Stimulated activated CD8-positive, alpha-beta memory T cell treated with anti-CD3 and anti-CD28 coated beads, Interleukin-7, amount 100 ng/mL, for 1 hour (primary cell): ENCODE measurements at places on chromosomes 5 and 9.

DNA sequence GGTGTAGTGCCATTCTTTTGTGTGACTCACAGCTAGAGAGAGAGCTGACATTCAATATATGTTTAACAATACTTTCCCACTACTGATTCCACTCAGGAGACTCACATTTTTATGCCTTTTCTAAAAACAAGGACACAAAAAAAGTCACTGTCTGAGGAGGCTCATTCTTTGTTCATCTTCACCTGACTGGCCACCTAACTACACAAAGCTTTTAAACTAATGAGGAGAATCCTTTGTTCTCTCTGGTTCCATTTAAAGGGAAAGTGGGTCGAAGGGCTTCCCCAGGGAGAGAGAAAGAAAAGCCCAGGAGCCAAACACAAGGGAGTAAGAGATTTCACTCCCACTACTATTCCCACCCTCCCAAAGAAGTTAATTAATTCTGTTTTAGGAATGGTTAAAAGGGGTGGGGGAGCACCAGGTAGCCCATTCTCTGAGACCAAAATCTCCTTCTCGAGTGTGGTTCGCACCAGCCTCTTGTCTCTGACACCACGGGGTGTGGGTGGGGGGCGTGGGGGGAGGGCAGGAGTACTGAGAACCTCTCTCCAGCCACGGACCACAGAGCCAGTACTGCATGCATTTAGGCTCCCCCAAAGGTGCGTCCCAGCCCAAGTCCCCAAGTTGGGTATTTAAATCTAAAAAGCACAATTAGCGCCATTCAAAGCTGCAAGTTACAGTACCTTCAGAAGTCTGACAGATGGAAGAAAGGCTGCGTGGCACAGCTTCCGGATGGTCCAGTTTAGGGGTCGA, 747 bp downstream of the TRPM3 start:
- no peak for DNase-seq

- no peak for DNase-seq
Measured at GRCh38 chr5:6365977-6366590, 12.3 kb downstream of the MED10 start.

GRCh38 chr9:94166236-94166975, 82.1 kb downstream of the PTPDC1 start:
- peak; percentile 82 for DNase-seq

DNA sequence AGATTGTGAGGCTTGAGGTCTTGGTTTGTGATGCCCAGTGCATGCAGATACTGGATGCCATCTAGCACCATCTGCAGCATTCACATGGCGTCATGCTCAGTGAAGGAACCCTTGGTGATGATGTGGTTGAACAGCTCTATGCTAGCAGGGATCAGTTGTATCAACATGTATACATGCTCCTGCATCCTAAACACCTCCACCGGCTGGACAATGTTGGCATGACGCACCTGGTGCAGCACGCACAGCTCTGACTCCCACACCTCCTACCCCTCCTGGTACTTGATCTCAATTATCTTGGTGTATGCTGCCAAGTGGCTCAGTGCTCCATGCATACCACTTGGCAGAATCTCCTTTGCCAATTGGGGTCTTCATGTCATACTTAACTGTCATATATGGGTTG, 49.1 kb downstream of the MTREX start:
- no peak for DNase-seq

DNA sequence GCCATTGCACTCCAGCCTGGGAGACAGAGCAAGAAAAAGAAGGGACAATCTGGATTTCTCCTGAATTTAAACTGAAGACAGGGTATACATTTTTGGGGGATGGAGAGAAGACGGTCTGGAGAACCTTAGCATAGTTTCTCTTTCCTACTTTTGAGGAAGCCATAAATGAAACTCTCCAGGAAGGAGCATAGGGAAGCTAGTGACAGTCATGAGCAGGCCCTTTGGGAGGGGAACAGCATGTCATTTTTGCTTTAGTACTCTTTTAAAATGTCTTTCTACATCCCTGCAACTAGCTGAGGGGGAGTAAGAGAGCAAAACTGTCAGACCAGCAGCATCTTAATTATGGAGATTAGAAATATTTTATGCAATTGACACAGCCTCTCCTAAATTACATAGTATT, 8.2 kb upstream of the SLC44A1 start:
- DNase-seq, result no peak

- DNase-seq, result no peak
Measured at GRCh38 chr5:128254789-128255188, 171.2 kb downstream of the SLC12A2 start.

GRCh38 chr9:136977223-136977622, at the start of gene PTGDS:
PTGDS (plus strand) TSS chr9:136977504; CDS start chr9:136977579, 75 bp downstream.
- DNase-seq, result no peak

DNA sequence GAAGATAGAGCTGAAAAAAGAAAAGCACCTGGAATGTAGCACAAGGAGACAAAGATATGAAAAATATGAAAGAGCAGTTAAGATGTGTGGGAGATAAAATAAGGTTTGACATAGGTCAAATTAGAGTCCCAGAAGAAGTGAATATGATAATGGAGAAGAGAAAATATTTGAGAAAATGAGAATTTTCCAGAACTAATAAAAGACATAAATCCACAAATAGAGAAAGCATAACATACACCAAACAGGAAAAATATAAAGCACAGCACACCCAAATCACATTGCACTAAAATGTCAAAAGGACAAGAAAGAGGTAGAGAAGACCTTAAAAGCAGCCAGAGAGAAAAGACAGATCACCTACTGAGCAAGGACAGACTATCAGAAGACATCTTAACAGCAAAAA, 43.4 kb downstream of the IPPK start:
- DNase-seq, result no peak

DNA sequence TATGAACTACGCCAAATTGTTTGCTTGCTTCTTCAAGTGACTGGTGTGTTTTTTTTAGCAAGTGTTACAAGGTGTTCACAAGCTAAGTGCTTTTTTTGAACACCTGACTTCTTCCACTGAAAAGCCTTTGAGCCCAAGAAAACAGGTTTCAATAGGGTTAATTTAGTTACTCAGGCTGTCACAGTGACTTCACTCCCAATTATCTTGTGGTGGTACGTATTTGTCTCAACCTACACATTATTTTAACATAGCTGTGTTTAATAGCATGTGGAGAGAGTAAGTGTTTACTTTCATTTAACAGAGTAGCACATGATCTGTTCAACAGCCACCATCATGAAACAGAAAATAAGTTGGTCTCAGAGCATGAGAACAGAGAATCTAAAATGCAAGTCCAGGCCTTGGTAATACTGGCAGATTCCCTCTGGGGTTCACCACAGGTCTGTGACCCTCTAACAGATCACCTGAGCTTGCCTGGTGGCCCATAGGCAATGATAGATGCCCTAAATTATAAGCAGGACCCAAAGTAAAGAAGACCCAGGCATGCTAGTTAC, 267.7 kb upstream of the SMARCA2 start:
- no peak for DNase-seq

GRCh38 chr5:55917402-55918086, 66.4 kb downstream of the IL31RA start:
- no peak for DNase-seq

GRCh38 chr9:136095070-136096058, at the start of gene NACC2:
NACC2 (minus strand) TSS chr9:136095289; CDS start chr9:136050521, 44,768 bp downstream.
- no peak for DNase-seq

DNA sequence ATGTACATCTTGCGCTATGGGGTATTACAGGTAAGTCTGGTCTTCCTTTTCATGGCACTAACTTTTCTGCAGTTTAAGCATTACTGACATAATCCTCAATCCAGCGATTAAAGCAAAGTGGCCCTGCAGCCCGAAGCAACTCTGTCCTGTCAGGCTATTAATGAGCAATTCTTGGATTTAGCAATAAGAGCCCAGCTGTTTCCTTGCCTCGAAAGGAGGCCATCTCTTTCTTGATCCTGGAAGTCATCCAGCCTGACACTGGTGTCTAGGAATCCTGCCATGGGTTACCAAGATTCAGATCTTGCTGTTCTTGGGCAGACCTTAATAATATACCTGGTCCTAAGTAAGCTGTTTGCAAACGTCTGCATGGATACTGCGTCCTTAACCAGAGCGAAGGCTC, 102.0 kb downstream of the RFK start:
- DNase-seq, result no peak

DNA sequence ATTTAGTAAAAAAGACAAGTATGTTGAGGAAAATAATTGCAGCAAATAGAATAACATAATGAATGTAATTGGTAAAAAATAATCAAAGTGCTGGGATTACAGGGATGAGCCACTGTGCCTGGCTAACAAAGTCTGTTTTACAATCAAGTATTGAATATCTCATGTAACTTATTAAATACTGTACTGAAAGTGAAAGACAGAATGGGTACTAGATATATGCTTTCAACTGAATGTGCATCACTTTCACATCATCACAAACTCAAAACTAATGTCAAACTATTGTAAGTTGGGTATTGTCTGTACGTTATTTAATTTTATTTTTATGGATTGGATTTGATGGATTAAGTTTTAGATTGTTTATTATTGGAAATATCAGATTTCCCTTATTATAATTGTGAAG, 58.9 kb downstream of the LURAP1L start:
- no peak for DNase-seq

- no peak for DNase-seq
Measured at GRCh38 chr5:16072616-16073015, 107.0 kb downstream of the MARCHF11 start.

- no peak for DNase-seq
Measured at GRCh38 chr5:103298117-103298516, 39.6 kb downstream of the MACIR start.

GRCh38 chr5:53490747-53491146, 10.3 kb downstream of the FST start:
- no peak for DNase-seq

- no peak for DNase-seq
Measured at GRCh38 chr5:71640408-71640807, 53.3 kb downstream of the MCCC2 start.

- no peak for DNase-seq
Measured at GRCh38 chr9:114181607-114182409, 26.5 kb downstream of the COL27A1 start.

GRCh38 chr9:80485420-80486250, 913.9 kb downstream of the TLE4 start:
- no peak for DNase-seq

- DNase-seq, result no peak
Measured at GRCh38 chr5:79416499-79416898, 97.4 kb downstream of the HOMER1 start.

- no peak for DNase-seq
Measured at GRCh38 chr5:80070338-80071056, 35.3 kb downstream of the THBS4 start.

DNA sequence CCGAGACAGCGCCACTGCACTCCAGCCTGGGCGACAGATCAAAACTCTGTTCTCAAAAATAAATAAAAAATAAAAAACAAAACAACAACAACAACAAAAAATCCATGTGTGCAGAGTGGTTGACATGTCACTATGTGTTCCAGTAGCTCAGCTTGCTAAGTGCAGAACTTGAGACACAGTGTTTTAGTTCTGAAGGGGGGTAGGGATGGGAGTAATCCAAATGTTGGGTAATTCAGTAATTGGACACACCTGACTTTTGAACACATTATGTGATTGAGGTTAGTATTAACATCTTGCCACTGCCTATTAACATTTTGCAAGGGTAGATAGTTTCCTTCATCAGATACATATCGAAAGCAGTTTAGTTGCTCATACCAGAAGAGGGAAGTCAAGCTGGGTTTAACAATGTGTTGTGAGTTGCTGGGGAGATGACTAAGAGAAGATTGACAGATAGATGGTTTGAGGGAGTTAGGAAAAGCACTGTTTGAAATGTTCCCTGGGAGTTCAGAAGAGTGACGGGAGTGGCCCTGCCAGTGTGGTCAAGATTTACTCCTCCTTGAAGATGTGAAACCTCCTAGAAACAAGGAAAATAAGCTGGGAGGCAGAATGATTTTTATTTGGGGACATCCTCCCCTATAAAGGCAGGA, 928 bp downstream of the HACD4 start:
- DNase-seq, result no peak

DNA sequence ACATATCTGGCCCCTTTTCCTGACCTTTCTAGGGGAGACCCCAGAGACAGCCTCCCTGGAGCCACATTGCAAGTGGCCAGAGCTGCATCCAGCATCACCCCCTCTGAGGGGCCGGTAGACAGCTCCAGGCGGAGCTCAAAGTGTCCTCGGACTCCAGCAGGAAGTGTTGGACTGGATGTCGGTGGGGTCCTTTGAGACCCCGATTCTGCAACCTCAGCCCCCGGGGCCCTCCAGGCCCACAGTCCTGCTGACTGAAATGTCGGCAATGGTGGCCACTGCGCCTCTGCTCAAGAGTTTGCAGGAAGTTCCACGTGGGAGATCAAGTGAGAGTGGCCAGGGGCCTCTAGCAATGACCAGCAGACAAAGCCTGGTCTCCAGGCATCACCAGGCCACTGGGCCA, 115.9 kb upstream of the FOXD4L5 start:
- no peak for DNase-seq

- no peak for DNase-seq
Measured at GRCh38 chr9:5900622-5901021, 9.9 kb downstream of the MLANA start.

DNA sequence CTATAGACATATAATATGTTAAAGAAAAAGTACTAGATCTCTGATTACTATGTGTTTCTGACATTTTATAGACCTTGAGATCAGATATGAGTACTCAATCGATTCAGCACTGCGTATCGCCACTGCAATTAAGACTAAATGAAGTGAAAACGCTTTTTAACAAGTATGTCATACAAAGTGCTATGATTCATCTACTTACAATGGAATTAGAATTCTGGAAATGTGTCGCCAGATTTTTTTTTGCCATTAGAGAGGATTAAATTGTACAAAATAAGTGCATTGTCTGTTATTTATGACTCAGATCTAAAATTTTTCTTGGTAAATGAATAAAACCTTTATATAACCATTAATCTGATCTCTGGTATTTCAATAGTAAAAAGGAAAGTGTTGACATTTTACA, 20.0 kb upstream of the AGGF1 start:
- no peak for DNase-seq

DNA sequence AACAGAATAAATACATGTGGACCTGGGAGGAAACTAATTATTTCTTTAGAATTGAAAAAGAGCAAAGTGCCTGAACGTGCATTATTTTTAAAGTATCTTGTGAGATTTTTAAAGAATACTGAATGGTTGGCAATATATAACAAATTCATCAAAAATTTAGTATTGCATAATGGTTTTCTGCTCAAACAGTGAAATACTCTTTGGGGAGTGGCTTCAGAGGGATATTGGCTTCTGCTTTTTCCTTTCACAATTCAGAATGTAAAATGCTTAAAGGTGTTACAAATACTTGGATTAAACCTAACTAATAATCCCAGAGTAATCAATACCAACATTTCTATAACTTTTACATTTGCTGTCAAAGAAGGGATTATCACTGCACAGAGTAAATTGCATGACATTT, 379.3 kb upstream of the CHD1 start:
- DNase-seq, result no peak

DNA sequence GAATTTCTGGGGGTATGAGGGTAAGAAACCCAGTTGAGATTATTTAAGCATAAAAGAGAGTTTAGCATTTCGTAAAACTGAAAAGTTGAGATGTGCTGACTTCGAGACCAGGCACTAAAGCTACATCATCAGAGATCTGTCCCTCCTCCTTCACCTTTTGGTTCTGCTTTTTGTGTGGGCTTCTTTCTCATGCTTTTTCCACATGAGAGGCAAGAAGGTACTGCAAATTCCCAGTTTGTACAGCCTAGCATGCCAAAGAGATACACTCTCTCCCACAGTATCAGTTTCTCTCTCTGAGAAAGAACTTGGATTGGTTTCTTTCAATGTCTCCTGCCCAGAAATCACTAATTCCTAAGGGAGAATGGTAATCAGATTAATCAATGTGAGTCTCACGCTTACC, 584.7 kb downstream of the SEMA5A start:
- DNase-seq, result no peak

GRCh38 chr5:19855931-19856330, 132.1 kb downstream of the CDH18 start:
- no peak for DNase-seq
